ENCODE measurements at places on chromosomes 1 and 21. TPM values are rescaled to one million over a fixed set of nuclear protein-coding genes. Genes with fewer than 3 reads are reported as not detected.

Gene GPA33
- total RNA-seq = not detected

Gene AMY1A
- not detected for total RNA-seq

Gene ATAD3C
- total RNA-seq = 0.09 TPM

Gene XCL2
- not detected for total RNA-seq

Gene GBP4
- total RNA-seq = 0.32 TPM

Gene ITLN1
- total RNA-seq = not detected

Gene TTC13
- total RNA-seq = 30.6 TPM

Gene LCE1A
- not detected for total RNA-seq

Gene CFHR5
- not detected for total RNA-seq

Gene KCNH1
- total RNA-seq = 0.14 TPM

Gene VHLL
- not detected for total RNA-seq

Gene MIB2
- total RNA-seq = 100 TPM

Gene LDLRAD2
- under 0.01 TPM for total RNA-seq

Gene CFHR4
- not detected for total RNA-seq

Gene CD244
- total RNA-seq = not detected

Gene SGIP1
- total RNA-seq = 4.4 TPM

Gene GJA5
- total RNA-seq = 0.59 TPM

Gene RBP7
- not detected for total RNA-seq

Gene PINK1
- total RNA-seq = 68.4 TPM

Gene ADGRB2
- 28.5 TPM for total RNA-seq

Gene NES
- 21.8 TPM for total RNA-seq

Gene GPR25
- total RNA-seq = not detected

Gene NR5A2
- under 0.01 TPM for total RNA-seq

Gene RSPH1
- not detected for total RNA-seq

Gene CDCA8
- 0.30 TPM for total RNA-seq

Gene HPCAL4
- total RNA-seq = not detected

Gene DCST1
- total RNA-seq = not detected

Gene SPRR2E
- total RNA-seq = not detected

Gene TMEM61
- total RNA-seq = not detected

Gene CRABP2
- 19.9 TPM for total RNA-seq

Gene RHCE
- total RNA-seq = 1.8 TPM

Gene CYP4A22
- not detected for total RNA-seq

Gene MTF2
- 22.4 TPM for total RNA-seq

Gene FRRS1
- 12.0 TPM for total RNA-seq

Gene IGSF3
- 0.89 TPM for total RNA-seq

Gene PAFAH2
- 11.7 TPM for total RNA-seq

Gene LRRC39
- 0.37 TPM for total RNA-seq

Gene B3GALT2
- 0.37 TPM for total RNA-seq

Gene NMNAT2
- 11.3 TPM for total RNA-seq

Data from smooth muscle cell of the umbilical artery (primary cell).